ENCODE measurements at places on chromosomes 11 and 22. TPM values are rescaled to one million over a fixed set of nuclear protein-coding genes. Genes with fewer than 3 reads are reported as not detected.

Gene PTPRCAP
- 0.18 TPM for polyA plus RNA-seq

Gene DPAGT1
- polyA plus RNA-seq: 66.1 TPM

Gene TENM4
- polyA plus RNA-seq: 10.1 TPM

Gene OR56A1
- not detected for polyA plus RNA-seq

Gene AMPD3
- 5.3 TPM for polyA plus RNA-seq

GRCh38 chr22:38030311-38031133 is 26.7 kb upstream of the PICK1 start:
- no peak for DNase-seq

DNA sequence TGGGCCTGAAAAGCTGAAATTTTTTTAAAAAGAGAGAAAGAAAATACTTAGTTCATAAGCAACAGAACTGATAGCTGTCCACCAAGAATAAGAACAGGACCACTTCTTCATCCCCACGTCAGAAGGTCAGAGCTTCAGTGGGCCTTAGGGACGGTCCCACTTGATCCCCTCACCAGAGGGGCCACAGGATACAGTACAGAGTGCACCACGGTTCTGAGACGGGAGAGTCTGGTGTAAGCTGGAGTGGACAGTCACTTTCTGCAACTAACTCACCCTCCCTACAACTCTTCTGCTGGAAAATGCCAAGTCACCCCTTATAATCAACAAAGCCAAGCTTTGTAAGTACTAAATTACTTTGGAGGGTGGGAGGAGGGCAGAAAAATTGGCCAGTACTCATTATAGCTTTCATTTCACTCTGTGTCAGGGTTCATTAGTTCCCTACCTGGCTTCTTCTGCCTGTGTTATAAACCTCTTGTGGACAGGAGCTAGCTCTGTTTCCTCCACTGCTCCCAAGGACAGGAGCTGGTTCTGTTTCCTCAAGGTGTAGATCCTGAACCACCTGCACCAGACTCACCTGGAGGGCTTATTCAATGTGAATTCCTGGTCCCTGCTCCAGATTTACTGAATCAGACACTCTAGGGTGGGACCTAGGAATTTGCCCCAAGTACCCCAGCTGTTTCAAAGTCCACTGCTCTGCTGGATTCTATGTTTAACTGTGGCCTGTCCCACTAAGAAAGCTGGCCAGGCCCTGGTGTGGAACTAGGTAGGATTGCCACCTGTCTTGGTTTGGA is 39.6 kb downstream of the SCGB1A1 start:
- DNase-seq: no peak

DNA sequence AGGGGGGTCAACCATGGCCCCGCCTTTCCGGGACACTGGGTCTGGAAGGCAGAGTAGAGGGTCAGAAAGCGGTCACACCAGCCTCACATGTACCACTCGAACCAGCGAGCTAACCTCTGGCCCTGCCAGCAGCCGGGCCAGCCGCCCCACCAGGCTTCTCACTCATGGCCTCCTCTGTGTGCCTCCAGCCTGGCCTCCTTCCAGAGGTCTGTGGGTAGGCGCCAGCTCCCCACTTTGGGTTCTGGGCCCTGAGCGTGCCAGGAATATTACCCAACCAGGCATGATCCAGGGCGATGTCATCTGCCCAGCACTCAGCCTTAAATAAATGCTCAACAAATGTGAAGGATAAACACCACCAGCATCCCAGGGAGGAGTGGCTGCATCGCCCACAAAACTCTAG is 5.8 kb downstream of the SCUBE1 start:
- DNase-seq: no peak

DNA sequence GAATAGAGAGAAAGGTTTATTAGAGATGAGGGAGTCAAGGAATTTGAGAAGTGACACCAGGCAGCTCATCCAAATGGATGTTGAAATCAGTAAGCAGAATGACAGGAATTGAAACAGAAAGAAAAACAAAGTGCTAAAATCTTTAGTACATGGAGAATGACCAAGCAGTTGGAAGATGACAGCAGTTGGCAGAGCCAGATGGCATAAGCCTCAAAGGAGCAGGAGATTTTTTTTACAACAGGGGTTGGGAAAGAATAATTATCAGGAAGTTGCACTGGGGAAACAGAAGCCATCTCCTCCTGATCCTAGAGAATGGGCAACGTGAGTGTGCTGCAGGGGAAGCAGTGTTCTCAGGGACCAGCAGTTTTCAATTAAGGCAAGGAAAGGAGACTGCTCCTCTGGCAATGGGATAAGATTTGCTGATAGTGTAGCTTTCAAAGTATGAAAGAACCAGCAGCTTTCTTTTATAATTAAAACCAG is 28.9 kb downstream of the RAB39A start:
- DNase-seq: no peak

GRCh38 chr22:47063606-47064005 is 301.2 kb downstream of the TBC1D22A start:
- DNase-seq: no peak

DNA sequence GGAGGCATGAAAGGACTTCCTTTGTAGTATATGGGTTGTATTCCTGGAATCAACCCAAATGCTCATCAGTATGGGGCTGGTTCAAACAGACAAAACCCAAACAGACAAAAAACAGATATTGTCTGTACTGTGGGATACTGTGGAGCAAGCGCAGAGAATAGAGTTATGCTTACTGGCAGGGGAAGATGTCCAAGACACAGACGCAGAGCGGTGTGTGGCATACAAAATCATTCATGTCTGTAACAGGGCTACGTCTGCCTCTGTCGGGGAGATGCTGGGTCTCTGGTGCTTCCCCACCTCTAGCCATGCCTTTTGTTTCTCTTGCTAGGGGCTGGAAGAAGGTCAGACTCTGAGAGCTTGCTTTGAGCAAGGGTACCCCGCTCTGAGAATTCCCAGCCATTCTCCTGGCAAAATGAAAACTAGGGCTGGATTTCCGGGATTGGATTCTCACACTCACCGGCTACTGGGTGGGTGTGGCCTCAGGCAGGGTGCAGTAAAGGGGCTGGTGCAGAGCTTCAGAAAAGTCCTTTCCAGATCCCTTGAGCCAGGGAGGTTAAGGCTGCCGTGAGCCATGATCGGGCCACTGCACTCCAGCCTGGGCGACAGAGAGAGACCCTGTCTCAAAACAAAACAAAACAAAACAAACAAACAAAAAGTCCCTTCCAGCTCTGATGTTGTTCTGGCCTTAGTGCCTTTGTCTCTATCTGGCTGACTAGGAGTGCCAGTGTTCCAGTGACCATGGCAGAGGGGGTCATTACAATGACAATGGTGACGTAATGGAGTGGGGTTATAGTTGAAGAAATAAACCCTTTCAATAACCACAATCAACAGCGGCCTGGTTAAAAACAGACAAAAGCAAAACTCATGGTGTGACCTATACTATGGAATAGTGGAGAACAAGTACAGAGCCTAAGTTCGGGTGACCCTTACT is 2.9 kb upstream of the ABCC8 start:
- DNase-seq: peak; percentile 48

DNA sequence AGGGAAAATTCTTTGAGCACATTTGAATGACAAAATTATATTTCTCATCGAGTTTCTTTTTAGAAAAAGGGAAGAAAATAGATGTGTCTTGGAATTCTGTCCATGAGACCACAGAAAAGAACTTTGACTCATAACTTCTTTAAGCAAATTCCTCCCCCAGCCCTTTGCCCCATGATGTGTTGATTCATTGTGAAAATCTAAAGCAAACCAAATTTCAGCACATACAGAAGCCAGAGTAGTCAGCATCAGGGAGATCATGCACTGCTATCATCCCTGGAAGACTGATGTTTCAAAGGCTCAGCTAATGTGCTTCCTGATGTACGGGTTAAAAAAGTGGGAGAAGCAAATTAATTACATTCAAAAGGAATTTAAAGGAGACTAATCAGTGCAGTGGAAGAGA is 159.7 kb downstream of the FAT3 start:
- DNase-seq: peak; percentile 4

DNA sequence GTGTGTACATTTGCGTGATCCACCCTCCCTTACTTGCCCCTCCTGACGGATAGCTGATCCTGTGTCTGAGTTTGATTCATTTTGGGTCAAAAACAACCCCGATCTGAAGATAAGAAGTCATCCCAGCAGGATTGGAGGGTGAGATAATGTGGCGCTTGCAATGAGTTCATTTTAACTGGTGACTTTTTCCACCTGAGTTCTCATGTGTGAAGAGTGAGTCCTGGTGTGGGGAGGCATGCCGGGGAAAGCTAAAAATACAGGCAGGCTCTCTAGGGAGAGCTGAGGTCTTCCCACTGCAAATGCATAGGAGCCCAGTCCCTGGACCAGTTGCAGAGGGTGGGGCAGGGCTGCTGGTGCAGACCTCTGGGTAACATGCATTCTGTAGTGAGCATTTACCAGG is 35.7 kb upstream of the ELF5 start:
- no peak for DNase-seq

- DNase-seq: no peak
Measured at GRCh38 chr11:44267750-44268613, 42.0 kb downstream of the ALX4 start.

DNA sequence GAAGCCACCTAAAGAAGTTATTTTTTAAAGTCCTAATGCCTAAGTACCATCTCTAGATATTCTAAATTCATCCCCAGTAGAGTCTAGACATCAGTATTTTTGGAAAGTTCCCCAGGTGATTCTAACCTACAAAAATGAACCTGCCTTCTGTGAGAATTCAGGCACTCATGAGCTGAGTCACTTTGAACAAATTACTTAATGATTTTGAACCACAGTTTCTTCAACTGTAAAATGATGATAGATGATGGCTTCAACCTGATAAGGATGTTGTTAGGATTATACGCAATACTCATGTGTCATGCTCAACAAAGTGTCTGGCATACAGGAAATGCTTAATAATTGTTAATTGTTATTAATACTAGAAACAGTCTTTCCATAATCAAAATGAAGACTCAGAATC is 82.8 kb upstream of the OR5AK2 start:
- peak; percentile 88 for DNase-seq

DNA sequence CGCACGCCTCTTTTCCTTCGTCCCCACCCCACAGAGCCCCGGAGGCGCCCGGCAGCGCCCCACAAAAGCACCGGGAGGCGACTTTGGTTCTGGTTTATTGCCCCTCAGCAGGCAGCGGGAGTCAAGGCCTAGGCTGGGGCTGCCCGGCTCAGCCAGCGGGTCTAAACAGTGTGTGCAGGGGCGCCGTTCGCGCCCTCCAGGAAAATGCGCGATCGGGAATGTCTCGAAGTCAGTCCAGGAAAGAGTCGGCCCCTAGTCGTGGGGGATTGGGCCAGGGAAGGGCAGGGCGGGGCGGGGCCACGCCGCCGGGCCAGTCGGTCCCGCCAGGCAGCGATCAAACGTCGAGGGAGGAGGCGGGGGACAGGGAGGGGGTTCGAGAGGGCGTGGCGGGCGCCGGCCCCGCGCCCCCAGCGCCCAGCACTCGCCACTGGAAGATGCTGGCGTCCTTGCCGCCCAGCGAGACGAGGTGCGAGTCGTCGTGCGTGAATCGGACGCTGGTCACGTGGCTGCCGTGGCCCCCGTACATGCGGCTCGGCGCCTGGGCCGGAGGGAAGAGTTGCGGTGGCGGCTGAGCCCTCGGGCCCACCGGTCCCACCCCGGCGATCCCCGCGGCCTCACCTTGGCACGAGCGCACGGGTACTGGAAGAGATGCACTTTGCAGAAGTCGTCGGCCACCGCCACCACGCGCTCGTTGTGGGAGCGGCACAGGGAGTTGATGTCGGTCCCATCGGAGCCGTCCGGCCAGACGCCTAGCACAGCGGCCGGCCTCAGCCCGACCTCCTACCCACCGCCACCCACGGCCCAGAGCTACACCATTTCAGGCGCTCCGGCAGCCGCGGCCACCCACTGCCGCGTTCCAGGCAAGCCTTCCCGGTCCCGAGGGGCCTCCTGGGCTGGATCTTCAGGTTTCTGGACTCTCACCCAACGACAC is 741 bp upstream of the MTA2 start:
- no peak for DNase-seq

- no peak for DNase-seq
Measured at GRCh38 chr11:11039208-11039965, 181.5 kb upstream of the ZBED5 start.
